ENCODE measurements at places on chromosomes 12 and 14.
A peak's percentile ranks its signal among the peaks of the same experiment; 100 is the strongest.

- DNase-seq: no peak
Measured at GRCh38 chr12:52600475-52600874, 788 bp downstream of the KRT72 start.

DNA sequence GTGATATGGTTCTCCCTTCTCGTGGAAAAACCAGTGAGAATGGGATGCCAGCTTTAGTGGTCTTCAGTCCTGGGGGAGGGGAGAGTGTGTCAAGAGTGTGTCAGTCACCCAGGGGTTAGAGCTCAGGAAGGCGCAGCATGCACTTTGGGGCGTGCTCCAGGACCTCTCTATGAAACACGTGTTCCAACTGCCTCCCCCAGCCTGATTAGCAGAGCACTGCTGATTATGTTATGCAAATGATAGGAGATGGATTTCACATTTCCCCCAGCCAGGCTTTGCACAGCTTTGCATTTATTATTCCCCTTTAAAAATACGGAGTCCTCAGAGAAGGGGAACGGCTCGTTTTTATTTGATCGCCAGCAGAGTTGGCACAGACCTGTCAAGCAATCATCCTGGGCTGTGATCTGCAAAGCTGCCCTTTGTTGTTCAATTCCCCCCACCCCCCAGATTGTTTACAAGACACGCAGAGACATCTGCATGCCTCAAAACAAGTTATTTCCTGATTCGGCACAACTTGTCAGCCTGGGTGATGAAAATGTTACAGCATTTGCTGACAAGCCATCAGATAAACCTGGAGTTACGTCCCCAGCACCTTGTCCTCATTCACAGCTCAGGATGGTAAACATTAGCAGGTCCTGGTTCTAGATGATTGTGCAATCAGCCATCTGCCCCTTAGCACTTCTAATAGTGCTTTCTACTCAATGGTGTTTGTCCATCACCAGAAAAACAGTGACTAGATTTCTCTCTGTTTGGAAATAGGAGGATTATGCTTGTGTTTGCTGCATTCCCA is 196.5 kb downstream of the NOVA1 start:
- DNase-seq: no peak

DNA sequence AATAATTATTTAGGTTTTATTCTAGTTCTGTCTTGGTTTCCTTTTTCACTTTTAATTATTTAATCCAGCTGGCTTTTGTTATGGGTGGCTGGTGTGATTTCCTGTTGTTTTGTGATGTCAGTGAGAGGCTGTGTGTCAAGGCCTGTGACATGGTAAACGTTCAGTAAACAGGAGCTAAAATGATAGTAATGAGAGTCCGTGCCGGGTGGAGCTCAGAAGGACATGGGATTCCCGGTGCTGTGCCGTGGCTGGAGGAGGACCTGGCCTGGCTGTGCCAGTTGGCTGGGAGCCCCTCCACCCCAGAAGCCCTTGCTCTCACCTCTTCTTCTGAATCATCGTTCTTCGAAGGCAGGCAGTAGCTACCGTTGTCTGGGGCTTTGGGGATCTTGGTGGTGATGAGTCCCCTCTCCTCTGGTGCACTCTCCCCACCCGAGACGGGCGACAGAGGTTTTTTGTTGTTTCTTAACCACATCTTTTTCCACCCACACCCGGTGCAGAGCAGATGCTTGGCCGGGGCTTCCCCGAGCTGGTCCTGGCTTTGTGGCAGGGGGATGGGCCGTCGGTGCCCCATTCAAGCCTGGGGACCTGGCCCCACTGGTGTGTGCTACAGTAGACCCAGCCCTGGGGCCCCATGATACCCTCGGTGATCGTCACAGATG is 29.1 kb downstream of the SH2B3 start:
- no peak for DNase-seq

DNA sequence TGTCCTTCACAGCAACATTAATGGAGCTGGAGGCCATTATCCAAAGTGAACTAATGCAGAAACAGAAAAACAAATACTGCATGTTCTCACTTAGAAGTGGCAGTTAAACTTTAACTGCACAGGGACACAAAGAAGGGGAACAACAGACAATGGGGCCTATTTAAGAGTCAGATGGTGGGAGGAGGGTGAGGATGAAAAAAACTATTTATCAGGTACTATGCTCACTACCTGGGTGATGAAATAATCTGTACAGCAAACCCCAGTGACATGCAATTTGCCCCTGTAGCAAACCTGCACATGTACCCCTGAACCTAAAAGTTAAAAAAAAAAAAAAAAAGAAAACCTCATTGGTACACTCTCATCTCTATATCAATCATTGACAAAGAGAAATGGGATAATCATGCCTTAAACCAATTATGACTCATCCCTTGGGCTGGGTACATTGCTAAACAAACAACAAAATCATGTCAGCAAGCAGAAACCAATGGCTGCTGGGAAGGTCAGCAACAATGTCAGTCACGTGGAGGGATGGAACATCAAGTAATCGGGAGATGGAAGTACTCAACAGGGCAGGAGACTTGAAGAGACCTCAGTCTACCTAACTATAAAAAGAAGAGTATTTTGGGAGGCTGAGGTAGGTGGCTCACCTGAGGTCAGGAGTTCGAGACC is 479.2 kb downstream of the RMST start:
- no peak for DNase-seq

GRCh38 chr12:113222730-113223531 is 1.7 kb downstream of the TPCN1 start:
- no peak for DNase-seq

GRCh38 chr12:74660442-74660841 is 122.8 kb downstream of the ATXN7L3B start:
- DNase-seq: no peak

GRCh38 chr12:121033625-121034349 is 5.3 kb downstream of the OASL start:
- no peak for DNase-seq

GRCh38 chr12:113831476-113831875 is 134.6 kb downstream of the RBM19 start:
- DNase-seq: no peak

DNA sequence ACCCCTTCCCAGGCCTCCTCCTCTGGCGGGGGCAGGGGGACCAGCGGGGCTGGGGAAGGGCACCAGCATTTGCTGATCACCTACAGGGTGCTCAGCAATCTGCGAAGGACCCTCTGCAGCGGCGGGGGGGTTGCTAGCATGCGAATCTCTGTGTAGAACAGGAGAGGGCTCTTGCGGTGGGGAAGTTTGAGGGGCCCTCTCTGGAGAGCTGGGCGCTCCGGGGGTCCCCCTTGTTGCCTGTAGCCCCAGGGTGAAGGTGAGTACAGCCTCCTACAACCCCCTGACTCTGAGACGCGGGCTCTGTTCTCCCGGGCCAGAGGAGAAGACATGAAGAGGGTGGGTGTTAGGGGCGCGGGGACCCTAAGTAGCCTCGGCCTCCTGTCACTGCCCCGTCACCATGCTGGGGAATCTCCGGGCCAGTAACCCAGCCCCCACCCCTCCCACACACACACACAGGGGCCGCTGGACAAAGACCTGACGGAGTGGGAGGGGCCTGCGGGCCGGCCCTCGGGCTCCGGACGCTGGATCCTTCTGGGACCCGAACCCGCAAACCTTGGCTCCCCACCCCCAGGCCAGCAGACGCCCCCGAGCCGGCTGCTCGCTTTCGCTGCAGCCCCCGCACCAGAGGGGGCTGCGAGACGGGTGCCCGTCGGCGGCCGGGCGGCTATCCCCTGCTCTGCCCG is 734 bp downstream of the FIGNL2 start:
- DNase-seq: peak; percentile 76

DNA sequence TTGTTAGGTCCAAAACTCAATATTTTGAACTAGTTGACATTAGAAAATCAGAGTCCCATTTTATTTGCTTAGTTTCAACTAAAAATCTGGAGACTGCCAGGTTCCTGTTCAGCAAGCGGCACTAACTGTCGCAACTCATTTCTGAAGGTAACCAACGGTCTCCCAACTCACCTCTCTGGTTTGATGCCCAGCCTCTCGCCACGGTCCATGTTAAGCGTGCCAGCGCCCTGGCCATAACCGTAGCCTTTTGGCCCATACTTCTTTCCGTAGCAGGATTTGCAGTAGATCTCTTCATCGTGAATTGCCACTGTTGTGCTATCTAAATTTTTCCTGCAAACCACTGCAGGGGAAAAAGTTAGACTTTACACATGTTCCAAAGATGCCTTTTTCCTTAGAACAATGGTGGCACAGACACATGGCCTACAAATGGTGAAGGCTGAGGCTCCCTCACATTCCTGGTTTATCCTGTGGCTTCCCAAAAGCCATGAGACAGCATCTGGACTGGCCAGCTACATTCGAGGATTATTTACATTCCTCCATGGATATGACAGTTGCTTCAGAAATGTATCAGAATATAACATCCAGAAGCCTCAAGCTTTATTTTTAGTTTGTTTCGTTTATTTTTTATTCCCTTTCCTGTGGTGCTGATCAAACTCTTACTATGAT is 15.7 kb downstream of the CSRP2 start:
- no peak for DNase-seq

GRCh38 chr12:108270035-108270848 is 68.9 kb downstream of the CMKLR1 start:
- DNase-seq: no peak

- DNase-seq: no peak
Measured at GRCh38 chr12:127560041-127560478, 706.9 kb upstream of the TMEM132C start.

DNA sequence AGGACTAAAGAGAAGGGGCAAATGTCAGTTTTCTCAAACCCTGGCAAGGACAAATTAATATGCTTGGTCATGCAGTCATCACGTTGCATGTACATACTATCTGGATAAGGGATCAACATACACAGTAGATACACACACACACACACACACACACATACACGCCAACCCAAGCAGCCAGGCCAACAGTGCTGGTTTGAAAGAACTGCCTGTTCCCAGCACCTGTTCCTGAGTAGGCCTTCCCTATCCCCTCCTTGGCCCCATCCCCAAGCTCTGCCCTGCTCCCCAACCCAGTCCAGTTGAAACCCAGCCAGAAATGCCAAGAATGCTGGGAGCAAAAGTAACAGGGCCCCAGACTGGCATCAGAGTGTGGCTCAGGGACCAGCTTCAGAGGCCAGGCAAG is 4.4 kb downstream of the ITGA7 start:
- DNase-seq: no peak

DNA sequence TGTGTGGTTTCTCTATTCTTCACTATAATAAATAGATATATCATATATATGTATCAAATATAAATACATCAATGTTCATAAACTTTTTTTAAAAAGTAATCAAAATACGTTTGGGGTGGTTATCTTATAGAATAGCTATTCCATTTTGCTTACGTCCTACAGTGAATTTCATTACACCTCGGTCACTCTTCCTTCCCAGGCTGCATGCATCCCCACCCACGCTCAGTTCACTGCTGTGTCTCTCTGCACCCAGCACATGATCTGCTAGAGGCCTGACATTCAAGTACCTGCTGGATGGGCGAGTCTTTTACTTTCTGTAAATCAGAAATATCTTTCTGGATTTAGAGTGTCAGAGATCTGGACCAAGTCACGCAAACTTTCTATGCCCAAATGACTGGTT is 3.6 kb downstream of the STX2 start:
- DNase-seq: peak; percentile 13

DNA sequence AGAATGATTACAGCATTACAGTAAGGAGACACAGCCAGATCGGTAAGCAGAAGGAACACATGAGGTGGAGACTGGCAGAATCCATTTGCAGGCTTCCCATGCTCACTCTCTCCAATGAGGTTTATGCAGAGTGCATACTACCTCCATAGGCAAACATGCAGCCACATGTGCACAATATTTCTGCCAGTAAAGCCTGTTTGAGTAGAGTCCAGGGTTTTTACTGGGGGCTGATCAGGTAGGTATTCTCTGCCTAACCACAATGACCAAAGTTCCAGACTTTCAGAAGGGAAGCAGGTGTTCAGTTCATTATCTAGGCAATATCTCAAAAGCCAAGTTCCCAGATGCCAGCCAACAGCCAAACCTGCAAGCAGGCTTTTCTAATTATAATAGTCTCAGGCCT is 31.1 kb downstream of the INTS13 start:
- DNase-seq: no peak

GRCh38 chr14:77864085-77864484 is 64.2 kb downstream of the ADCK1 start:
- no peak for DNase-seq

DNA sequence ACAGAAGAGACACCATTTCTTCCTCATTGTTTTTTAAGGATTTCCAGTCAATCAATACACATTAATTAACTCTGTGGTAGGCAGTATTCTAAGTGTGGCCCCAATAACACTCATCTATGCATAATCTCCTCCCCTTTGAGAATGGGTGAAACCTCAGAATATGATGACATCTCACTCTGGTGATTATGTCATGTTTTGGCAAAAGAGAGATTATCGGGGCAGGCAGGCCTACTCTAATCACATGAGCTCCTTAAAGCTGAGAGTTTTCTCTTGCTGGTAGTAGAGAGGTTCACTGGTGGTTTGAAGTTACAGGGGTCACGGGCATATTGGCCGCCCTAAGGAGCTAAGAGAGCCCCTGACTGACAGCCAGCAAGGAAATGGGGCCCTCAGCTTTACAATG is 7.1 kb upstream of the LGMN start:
- no peak for DNase-seq

GRCh38 chr14:75521415-75522199 is 662 bp upstream of the BATF start:
- DNase-seq: no peak

Data from sciatic nerve (tissue), 2 donors.